ENCODE measurements at places on chromosomes 13 and 19. TPM values are rescaled to one million over a fixed set of nuclear protein-coding genes. Genes with fewer than 3 reads are reported as not detected.

The RFPL4A gene
- not detected for total RNA-seq

The KLK4 gene
- total RNA-seq = not detected

The KIR2DL3 gene
- not detected for total RNA-seq

The CBARP gene
- total RNA-seq = not detected

The PSPN gene
- 2.4 TPM for total RNA-seq

The C19orf81 gene
- not detected for total RNA-seq

The CKM gene
- not detected for total RNA-seq

The CACNA1A gene
- total RNA-seq = 1.3 TPM

The PSG11 gene
- total RNA-seq = not detected

The HIPK4 gene
- not detected for total RNA-seq

DNA sequence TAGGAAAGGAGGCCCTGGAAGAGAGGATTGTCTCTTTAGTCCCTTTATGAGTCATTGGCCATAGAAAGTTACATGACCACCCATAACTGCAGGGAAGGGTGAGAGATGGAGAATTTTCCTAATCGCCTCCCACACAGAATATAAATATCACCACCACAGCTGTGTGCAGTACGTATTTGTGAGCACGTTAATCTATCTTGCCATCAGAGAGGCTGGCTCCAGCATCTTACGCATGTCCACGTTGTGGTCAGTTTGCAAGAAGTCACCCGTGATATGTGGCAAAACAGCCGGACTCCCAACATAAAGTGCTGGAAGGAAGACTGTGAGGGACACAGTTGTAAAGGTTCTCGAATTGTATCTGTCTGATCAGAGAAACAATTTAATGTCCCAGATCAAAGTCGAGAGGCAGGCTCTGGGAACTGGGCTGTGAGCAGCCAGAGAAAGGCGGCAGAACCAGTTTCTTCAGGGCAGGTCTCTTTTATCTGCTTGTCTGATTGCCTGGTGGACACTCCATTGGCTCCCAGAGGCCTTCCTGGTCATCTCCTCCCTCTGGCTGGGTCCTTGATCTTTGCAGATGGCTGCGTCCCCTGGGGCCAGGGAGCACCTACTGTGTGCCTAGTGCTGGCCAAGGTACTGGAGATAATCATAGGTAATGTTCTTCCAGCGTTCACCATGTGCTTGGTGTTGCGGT, 74.9 kb downstream of the SIPA1L3 start:
- no peak overlapping the region for H3K4me3 ChIP-seq
- H3K27ac ChIP-seq = no peak overlapping the region
- peaks cover 13% of the 10 kb centered on the region for H3K4me1 ChIP-seq
- no peaks in the 10 kb centered on the region for H3K36me3 ChIP-seq

DNA sequence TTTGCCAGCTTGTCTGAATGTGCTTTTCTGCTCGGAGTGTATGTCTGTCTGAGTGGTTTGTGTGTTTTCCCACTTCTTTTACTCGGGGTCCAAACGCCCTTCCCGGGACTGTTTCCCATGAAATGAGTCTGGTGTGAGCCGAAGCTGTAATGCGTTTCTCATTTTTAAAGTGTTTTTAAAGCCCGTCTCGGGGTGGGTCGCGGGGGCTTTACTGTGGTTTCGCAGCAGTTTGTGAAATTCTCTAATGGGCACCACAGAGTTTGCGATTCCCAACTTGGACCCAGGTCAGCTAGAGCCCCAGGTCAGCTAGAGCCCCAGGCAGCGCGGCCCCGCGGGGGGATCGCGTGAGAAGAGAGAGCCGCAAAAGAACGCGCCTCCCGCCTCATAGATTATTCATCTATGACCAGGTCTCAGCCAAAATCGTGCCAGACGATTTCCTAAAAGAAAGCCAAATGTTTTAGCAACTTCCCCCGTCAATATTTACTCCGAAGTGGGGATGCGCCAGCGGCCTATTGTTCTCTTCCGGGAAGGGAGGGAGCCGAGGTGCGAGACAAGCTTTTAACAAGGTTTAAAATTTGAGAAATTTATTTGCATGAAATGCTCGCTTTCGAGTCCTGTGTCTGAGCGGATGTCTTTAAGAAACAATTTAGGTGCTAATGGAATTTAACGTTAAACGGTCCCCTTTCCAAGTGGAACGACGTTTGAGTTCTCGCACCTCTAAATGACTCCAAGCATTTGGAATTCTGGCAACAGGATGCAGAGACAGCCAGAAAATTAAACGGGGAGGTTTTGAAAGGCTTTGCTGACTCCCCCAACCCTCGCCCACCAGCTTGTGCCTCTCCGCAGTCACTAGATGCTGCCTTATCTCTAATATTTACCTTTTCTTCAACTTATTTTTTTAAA, 2.2 kb downstream of the ZIC2 start:
- peaks cover 18% of the 10 kb centered on the region for H3K4me1 ChIP-seq
- H3K36me3 ChIP-seq = peaks cover 6% of the 10 kb centered on the region
- peak overlapping the region; percentile 30 for H3K4me3 ChIP-seq
- peak overlapping the region; percentile 77 for H3K27ac ChIP-seq
- no peak for DNase-seq

GRCh38 chr13:72590091-72590740, 137.2 kb downstream of the MZT1 start:
- peaks cover 4% of the 10 kb centered on the region for H3K27me3 ChIP-seq
- no peak overlapping the region for H3K4me3 ChIP-seq
- no peak overlapping the region for H3K27ac ChIP-seq

- no peak for DNase-seq
- H3K4me3 ChIP-seq = no peak overlapping the region
- H3K36me3 ChIP-seq = no peaks in the 10 kb centered on the region
- no peaks in the 10 kb centered on the region for H3K27me3 ChIP-seq
- no peak overlapping the region for H3K27ac ChIP-seq
Observed at GRCh38 chr13:112995395-112996191, 26.6 kb downstream of the MCF2L start.

GRCh38 chr19:29040951-29041350, 172.0 kb downstream of the UQCRFS1 start:
- no peaks in the 10 kb centered on the region for H3K27me3 ChIP-seq
- no peaks in the 10 kb centered on the region for H3K36me3 ChIP-seq
- no peaks in the 10 kb centered on the region for H3K4me1 ChIP-seq
- no peak for DNase-seq
- no peak overlapping the region for H3K4me3 ChIP-seq

DNA sequence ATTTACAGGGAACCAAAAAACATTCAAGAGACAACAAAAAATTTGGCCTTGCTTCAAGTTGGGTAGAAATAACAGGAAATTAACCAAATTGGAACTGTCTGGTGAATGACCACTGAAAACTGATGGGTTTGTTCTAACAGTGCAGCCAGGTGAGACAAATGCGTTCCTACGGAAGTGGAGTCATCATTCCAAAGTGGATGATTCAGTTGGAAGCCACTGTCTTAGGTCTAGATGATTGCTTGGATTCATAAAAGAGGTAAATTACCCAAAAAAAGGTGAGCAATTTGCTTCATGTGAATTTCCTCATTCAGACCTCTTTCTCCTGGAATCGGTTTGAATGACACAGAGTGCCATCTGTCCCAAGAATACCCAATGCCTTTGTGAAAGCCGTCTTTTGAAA, 87.1 kb upstream of the IPO5 start:
- H3K36me3 ChIP-seq = no peaks in the 10 kb centered on the region
- no peak overlapping the region for H3K27ac ChIP-seq
- no peaks in the 10 kb centered on the region for H3K4me1 ChIP-seq
- peaks cover 13% of the 10 kb centered on the region for H3K27me3 ChIP-seq
- no peak overlapping the region for H3K4me3 ChIP-seq
- DNase-seq = no peak

DNA sequence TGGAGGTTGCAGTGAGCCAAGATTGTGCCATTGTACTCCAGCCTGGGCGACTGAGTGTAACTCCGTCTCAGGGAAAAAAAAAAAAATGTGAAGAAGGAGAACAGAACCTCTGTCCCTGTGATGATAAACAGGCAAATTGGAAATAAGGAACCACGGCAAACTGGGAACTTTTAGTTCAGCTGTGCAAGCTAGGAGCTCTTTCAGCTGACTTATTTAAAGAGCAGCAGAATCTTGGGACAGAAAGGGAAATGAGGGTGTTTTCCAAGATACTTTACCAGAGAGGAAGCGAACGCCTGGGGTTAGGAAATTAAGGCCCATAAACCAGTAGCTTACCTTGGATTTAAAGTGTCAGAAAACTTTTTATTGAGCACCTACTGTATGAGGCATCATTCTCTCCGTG, 3.0 kb upstream of the UPF1 start:
- no peak overlapping the region for H3K4me3 ChIP-seq
- no peak overlapping the region for H3K27ac ChIP-seq
- H3K27me3 ChIP-seq = peaks cover 21% of the 10 kb centered on the region

- peaks cover 49% of the 10 kb centered on the region for H3K36me3 ChIP-seq
- H3K4me3 ChIP-seq = peak overlapping the region; percentile 93
- peak; percentile 56 for DNase-seq
- H3K4me1 ChIP-seq = peaks cover 24% of the 10 kb centered on the region
- H3K27ac ChIP-seq = peak overlapping the region; percentile 96
- no peaks in the 10 kb centered on the region for H3K27me3 ChIP-seq
Observed at GRCh38 chr19:19661675-19662251, 1.7 kb downstream of the ATP13A1 start.

DNA sequence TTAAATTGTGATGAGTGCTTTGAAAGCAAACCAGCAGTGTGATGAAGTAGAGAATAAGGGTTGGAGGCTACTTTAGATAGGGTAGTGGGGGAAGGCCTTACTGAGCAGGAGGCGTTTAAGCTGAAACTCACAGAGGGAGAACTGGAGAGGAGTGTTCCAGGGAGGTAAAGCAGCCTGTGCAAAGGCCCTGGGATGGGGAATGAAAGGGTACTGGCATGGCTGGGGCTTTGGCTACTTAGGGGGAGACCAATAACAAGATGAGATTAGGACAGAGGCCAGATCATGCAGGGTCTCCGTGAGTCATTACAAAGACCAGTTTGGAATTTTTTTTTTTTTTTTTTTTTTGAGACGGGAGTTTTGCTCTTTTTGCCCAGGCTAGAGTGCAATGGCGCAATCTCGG, 1.1 kb downstream of the PPP5C start:
- peak overlapping the region; percentile 92 for H3K27ac ChIP-seq
- peaks cover 64% of the 10 kb centered on the region for H3K4me1 ChIP-seq
- H3K36me3 ChIP-seq = peaks cover 32% of the 10 kb centered on the region

DNA sequence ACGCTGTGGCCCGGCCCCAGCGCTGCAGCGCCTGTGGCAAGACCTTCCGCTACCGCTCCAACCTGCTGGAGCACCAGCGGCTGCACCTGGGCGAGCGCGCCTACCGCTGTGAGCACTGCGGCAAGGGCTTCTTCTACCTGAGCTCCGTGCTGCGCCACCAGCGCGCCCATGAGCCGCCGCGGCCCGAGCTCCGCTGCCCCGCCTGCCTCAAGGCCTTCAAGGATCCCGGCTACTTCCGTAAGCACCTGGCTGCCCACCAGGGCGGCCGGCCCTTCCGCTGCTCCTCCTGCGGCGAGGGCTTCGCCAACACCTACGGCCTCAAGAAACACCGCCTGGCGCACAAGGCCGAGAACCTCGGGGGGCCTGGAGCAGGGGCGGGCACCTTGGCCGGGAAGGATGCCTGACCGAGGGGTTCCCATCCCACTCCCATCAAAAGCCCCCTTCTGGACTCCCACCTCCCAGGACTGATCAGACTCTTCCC, 7.9 kb downstream of the ZNF784 start:
- H3K27ac ChIP-seq = no peak overlapping the region
- H3K4me3 ChIP-seq = no peak overlapping the region
- peaks cover 18% of the 10 kb centered on the region for H3K4me1 ChIP-seq
- H3K36me3 ChIP-seq = peaks cover 26% of the 10 kb centered on the region

DNA sequence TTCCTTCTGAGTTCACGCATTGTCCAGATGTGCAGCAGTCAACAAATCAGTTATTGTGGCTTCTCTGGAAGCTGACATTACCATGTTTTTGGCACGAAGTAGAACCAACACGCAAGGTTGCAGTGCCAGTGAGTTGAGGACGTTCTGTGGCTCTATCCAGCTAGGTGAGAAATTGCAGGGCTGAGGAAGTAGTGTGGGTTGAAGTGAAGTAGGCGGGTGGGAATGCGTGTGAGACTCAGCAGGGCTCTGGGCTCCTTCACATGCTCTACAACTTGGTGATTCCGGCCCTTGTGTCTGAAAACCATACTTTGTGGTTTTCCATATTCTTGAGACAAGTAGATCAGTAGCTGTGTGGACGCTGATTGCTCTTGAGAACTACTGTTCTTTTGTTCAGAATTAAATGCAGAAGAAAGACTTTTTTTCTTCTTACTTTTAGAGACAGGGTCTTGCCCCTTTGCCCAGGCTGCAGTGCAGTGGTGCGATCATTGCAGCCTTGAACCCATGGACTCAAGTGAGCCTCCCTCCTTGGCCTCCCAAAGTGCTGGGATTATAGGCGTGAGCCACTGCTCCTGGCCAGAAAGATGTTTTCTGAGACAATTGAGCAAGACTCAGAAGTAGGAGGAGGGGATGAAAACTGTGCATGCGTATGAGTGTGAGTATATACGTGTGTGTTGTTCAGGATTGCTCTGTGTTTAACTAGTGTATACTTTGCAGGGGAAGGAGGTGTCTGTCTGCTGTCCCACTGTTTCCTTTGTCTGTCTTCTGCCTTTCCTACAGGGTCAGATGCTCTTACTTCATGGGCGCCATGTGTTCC, 46.2 kb downstream of the GATAD2A start:
- H3K4me3 ChIP-seq = no peak overlapping the region
- peaks cover 14% of the 10 kb centered on the region for H3K36me3 ChIP-seq
- no peaks in the 10 kb centered on the region for H3K27me3 ChIP-seq
- peak; percentile 43 for DNase-seq

DNA sequence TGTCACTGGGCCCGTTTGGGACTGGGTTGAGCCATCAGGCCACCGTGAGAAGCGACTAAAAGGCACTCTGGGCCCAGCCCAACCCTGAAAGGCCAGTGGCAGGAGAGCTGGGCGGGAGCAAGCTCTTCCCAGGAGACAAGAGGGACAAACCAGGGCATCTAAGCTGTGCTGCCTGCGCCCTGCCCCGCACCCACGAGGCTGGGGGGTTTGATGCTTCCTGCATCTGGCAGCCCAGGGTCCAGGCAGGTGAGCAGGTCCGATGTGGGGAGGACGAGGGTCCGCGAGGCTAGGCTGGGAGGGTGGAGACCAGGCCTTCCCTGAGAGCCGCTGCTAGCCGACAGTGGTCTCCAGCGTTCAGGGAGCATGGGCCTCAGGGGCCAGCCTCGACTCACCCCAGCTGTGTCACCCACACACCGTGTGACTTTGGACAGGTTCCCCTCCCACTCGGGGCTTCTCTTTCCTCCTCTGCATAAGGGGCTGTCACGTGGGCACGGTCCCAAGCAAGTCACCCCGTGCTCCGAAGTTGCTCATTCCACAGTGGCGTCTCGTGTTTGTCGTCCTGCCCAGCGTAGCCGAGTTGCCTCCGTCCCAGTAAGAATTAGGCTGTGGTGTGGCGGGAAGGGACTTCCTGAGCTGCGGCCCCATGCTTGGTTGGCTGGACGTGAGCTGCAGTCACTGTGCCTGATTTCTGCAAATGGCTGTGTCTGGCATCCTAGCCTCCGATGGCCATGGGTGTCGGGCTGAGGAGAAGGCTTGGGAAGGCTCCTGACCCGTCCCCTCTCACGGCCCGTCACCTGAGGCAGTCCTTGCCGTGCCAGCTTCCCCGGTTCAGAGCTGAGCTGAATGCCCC, 15.8 kb downstream of the PLIN4 start:
- H3K4me3 ChIP-seq = no peak overlapping the region
- H3K4me1 ChIP-seq = peaks cover 9% of the 10 kb centered on the region
- H3K27ac ChIP-seq = no peak overlapping the region
- DNase-seq = no peak
- H3K36me3 ChIP-seq = peaks cover 5% of the 10 kb centered on the region
- H3K27me3 ChIP-seq = no peaks in the 10 kb centered on the region

- no peaks in the 10 kb centered on the region for H3K36me3 ChIP-seq
- H3K27me3 ChIP-seq = no peaks in the 10 kb centered on the region
- no peaks in the 10 kb centered on the region for H3K4me1 ChIP-seq
- H3K27ac ChIP-seq = no peak overlapping the region
- H3K4me3 ChIP-seq = no peak overlapping the region
Observed at GRCh38 chr13:66958611-66959010, 271.5 kb downstream of the PCDH9 start.

- no peaks in the 10 kb centered on the region for H3K27me3 ChIP-seq
- H3K36me3 ChIP-seq = no peaks in the 10 kb centered on the region
- DNase-seq = no peak
- no peak overlapping the region for H3K4me3 ChIP-seq
- no peaks in the 10 kb centered on the region for H3K4me1 ChIP-seq
Observed at GRCh38 chr19:44943801-44944249, 1.8 kb downstream of the APOC4 start.

Measured in activated CD4-positive, alpha-beta T cell treated with anti-CD3 and anti-CD28 coated beads, Interleukin-2, amount 10 ng/mL, durations not matched to agents 7 days and 5 days (primary cell).